ENCODE measurements at places on chromosomes 13 and 19. TPM values are rescaled to one million over a fixed set of nuclear protein-coding genes. Genes with fewer than 3 reads are reported as not detected.

Gene EDNRB
- 1.8 TPM for total RNA-seq

Gene NXNL1
- total RNA-seq, result not detected

Gene TRMT1
- 48.8 TPM for total RNA-seq

Gene NANOS2
- total RNA-seq, result not detected

Gene S1PR4
- total RNA-seq, result not detected

Gene PCDH20
- total RNA-seq, result not detected

Gene ZNF584
- total RNA-seq, result 18.9 TPM

Gene CRTC1
- total RNA-seq, result 3.6 TPM

Gene GPR18
- total RNA-seq, result not detected

Gene ZNF665
- 3.3 TPM for total RNA-seq

Gene TMEM190
- not detected for total RNA-seq

Gene IGFL3
- 2.4 TPM for total RNA-seq

Gene GPR183
- total RNA-seq, result 0.05 TPM

Gene ZNF793
- total RNA-seq, result 1.5 TPM

Gene C5AR1
- total RNA-seq, result under 0.01 TPM

Gene SAFB2
- 50.6 TPM for total RNA-seq

Gene TICAM1
- 2.7 TPM for total RNA-seq

Gene IQCN
- 0.30 TPM for total RNA-seq

Gene CGB3
- not detected for total RNA-seq

Gene CYP2A6
- total RNA-seq, result 0.30 TPM

Gene NLRP5
- total RNA-seq, result not detected

Gene CDC42EP5
- 7.8 TPM for total RNA-seq

Gene RNF6
- total RNA-seq, result 59.1 TPM

Gene ZNF763
- total RNA-seq, result 2.7 TPM

Gene PSG2
- total RNA-seq, result not detected

Gene ZIC2
- not detected for total RNA-seq

Gene C19orf81
- total RNA-seq, result not detected

Gene TRAPPC2B
- 10.0 TPM for total RNA-seq

Gene ZNF154
- total RNA-seq, result 4.9 TPM

Gene PSG6
- total RNA-seq, result not detected

Gene TRPM4
- 13.4 TPM for total RNA-seq

Gene MCF2L
- under 0.01 TPM for total RNA-seq

Gene SPACA4
- not detected for total RNA-seq

Gene LMTK3
- total RNA-seq, result 2.1 TPM

Gene SIGLEC11
- total RNA-seq, result not detected

Gene SOX1
- total RNA-seq, result not detected

Gene BEST2
- not detected for total RNA-seq

Gene GPC5
- total RNA-seq, result 0.30 TPM

Gene C1QTNF9B
- total RNA-seq, result not detected

Gene GJB2
- total RNA-seq, result 0.28 TPM

Gene KIR3DL2
- total RNA-seq, result not detected

Gene HSH2D
- not detected for total RNA-seq

Gene KLK8
- not detected for total RNA-seq

Gene OR7C1
- not detected for total RNA-seq

Gene KLF1
- total RNA-seq, result not detected

Gene GARIN5A
- total RNA-seq, result not detected

Gene ZNF260
- 14.2 TPM for total RNA-seq

Gene KLHL1
- total RNA-seq, result not detected

Gene CAPN12
- 0.30 TPM for total RNA-seq

Gene SBK2
- not detected for total RNA-seq

Gene ATXN8OS
- total RNA-seq, result not detected

Gene LSR
- 0.59 TPM for total RNA-seq

Gene ZNF490
- 11.6 TPM for total RNA-seq
